ENCODE measurements at places on chromosomes 12 and 14.

DNA sequence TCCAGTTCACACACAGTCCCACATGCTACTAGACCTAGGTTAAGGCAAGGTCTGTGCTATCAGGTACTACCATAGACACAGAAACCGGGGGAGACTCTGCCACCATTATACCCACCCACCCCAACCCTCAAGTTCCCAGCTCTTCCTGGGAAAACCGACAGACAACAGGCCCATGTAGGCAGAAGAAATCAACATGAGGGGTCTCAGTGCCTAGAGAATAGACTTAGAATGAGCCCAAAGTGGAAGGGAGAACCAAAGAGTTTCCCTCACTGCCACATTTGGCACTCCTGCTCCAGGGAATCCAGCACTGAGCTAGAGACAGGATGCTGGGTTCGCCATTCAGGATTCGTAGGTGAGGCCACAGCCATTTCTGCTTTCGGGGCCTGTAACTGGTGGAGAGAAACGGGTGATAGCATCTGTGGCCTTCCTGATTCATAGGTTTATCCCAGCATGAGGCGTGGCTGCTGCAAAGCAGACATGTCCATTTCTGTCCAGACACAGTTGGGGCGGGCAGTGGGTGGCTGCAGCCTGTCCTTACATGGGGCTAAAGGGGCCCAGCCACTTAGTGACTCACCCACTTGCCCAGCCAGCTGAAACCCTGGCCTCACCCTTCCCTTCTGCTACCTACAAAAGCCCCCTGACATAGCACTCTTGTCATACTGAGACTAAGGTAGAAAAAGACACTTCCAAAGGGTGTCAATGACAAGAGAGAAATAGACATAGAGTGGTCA, 69.4 kb downstream of the IRF2BPL start:
- H3K27me3 ChIP-seq, result no peaks in the 10 kb centered on the region
- peaks cover 90% of the 10 kb centered on the region for H3K4me1 ChIP-seq
- peak; percentile 79 for DNase-seq

DNA sequence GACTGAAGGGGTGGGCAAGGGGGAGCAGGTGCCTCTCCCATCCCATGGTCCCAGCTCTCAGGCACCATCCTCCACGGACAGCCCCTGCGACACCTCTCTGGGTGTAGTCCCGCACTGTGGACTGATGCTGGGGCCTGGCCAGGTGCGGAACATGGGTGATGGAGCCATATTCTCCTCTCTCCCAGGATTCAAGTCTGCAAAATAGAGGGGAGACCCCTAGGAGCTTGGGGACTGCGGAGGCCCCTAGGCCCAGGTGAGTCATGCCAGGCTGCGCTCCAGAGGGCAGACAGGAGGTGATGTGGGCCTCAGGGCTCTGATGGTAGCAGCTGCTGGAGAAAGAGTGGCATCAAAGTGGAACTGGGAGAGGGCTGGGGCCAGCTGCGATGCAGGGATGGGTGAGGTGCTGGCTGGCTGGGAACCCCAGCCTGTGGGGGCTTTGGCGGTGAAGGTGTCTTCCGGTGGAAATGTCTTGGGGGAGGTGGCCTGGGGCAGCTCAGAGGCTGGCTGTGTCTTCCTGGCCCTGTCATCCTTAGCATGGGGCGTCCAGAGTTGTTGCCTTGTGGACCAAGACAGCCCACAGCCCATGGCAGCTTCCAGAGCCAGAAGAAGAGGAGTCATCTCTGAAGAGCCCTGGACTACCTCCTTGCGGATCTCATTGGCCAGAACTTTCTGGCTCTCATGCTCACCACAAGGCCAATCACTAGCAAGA, 149.1 kb downstream of the KIF26A start:
- DNase-seq, result no peak
- H3K4me3 ChIP-seq, result no peak overlapping the region
- H3K27me3 ChIP-seq, result no peaks in the 10 kb centered on the region
- no peak overlapping the region for H3K27ac ChIP-seq

- no peaks in the 10 kb centered on the region for H3K36me3 ChIP-seq
- H3K4me3 ChIP-seq, result peak overlapping the region; percentile 34
- DNase-seq, result no peak
- H3K4me1 ChIP-seq, result peaks cover 9% of the 10 kb centered on the region
- H3K27ac ChIP-seq, result no peak overlapping the region
These were observed 747 bp upstream of the DACT1 start for GRCh38 chr14:58637040-58637390.

GRCh38 chr12:2958432-2959191, 585 bp upstream of the TEAD4 start:
- H3K4me3 ChIP-seq, result no peak overlapping the region
- peaks cover 3% of the 10 kb centered on the region for H3K27me3 ChIP-seq
- no peaks in the 10 kb centered on the region for H3K36me3 ChIP-seq
- no peak for DNase-seq
- H3K27ac ChIP-seq, result no peak overlapping the region

GRCh38 chr14:73146111-73146510, 9.8 kb downstream of the PSEN1 start:
- no peaks in the 10 kb centered on the region for H3K27me3 ChIP-seq
- no peak overlapping the region for H3K27ac ChIP-seq
- H3K36me3 ChIP-seq, result peaks cover 6% of the 10 kb centered on the region
- no peak overlapping the region for H3K4me3 ChIP-seq
- no peak for DNase-seq
- H3K4me1 ChIP-seq, result peaks cover 11% of the 10 kb centered on the region

- no peak overlapping the region for H3K4me3 ChIP-seq
- no peaks in the 10 kb centered on the region for H3K4me1 ChIP-seq
- no peaks in the 10 kb centered on the region for H3K27me3 ChIP-seq
- DNase-seq, result no peak
- no peak overlapping the region for H3K27ac ChIP-seq
These were observed 10.3 kb downstream of the FBRSL1 start for GRCh38 chr12:132500142-132500855.

DNA sequence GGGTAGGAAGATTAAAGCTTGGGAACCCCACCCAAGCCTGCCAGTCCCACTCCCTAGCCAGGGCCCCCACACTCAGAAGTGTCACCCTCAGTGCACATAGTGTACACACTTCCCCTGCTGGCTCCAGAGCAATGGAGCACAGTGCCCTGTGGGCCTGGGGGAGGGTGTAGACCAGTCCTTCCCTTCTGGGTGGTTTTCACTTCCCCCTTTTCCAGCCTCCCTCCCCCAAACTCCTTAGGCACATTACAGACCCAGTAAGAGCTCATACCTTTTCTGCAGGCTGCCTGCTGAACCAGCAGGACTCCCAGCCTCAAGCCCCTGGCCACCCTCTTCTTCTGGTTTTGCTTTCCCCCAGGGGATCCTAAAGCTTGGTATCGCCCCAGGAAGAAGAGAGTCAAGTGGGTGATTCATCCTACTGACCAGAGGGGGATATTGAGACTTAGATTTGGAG, at the start of gene ZNF385A:
Gene ZNF385A, minus strand, starts transcription at position 143 of the 451 bp plus-strand sequence. CDS start 219 bp downstream, outside the sequence.
- peak within 1 kb of the TSS; percentile 71 for H3K27ac ChIP-seq
- peak within 1 kb of the TSS; percentile 45 for H3K4me3 ChIP-seq

- H3K4me1 ChIP-seq, result peaks cover 4% of the 10 kb centered on the region
- no peaks in the 10 kb centered on the region for H3K36me3 ChIP-seq
- DNase-seq, result no peak
- no peak overlapping the region for H3K4me3 ChIP-seq
- no peaks in the 10 kb centered on the region for H3K27me3 ChIP-seq
These were observed 383.4 kb downstream of the VRK1 start for GRCh38 chr14:97180304-97181200.

GRCh38 chr12:109753054-109753401, 39.4 kb downstream of the FAM222A start:
- H3K4me1 ChIP-seq, result no peaks in the 10 kb centered on the region
- H3K27ac ChIP-seq, result no peak overlapping the region
- no peaks in the 10 kb centered on the region for H3K36me3 ChIP-seq
- H3K27me3 ChIP-seq, result no peaks in the 10 kb centered on the region
- DNase-seq, result no peak

- no peaks in the 10 kb centered on the region for H3K36me3 ChIP-seq
- DNase-seq, result no peak
- no peak overlapping the region for H3K4me3 ChIP-seq
- H3K27ac ChIP-seq, result no peak overlapping the region
- H3K27me3 ChIP-seq, result no peaks in the 10 kb centered on the region
- peaks cover 17% of the 10 kb centered on the region for H3K4me1 ChIP-seq
These were observed 7.7 kb upstream of the AMN1 start for GRCh38 chr12:31736472-31736871.
